GF-D8 (cell line): ENCODE measurements at places on chromosomes 12 and 14.
A peak's percentile ranks its signal among the peaks of the same experiment; 100 is the strongest.

GRCh38 chr12:77999074-77999715 lies 168.5 kb downstream of the NAV3 start:
- peak; percentile 67 for DNase-seq

- DNase-seq = no peak
Measured at GRCh38 chr14:89247457-89248122, 169.4 kb downstream of the FOXN3 start.

DNA sequence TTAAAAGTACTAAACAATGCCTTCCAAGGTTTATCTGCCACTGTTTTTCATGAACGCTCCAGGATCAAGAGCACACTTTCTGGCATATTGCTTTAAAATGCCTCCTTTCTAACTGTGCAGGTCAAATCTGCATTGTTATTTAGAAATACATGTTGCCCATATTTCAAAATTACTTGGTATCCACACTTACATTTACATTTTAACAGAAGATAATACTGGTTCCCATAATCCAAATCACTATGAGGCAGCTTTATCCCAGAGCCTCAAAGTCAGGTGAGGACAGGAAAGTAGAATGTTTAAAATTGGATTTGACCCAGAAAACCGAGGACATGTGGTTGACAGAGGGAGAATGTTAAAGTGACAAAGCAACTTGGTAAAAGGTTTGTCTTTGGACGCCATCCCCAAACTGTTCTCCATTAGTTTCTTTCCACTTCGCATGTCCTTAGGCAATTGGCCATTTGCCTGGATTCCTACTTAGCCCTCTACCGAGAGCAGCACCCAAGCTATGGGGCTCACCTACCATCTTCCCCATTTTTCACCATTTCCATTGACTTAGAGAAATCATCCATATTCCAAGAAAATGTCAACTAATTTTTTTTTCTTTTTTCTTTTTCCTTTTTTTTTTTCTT lies 353.0 kb downstream of the PAWR start:
- no peak for DNase-seq

GRCh38 chr14:100066962-100067361 lies 1.7 kb downstream of the EVL start:
- DNase-seq = no peak

- DNase-seq = no peak
Measured at GRCh38 chr12:88044035-88044434, 14.8 kb upstream of the C12orf50 start.
